ENCODE measurements at places on chromosomes 12 and 14.

DNA sequence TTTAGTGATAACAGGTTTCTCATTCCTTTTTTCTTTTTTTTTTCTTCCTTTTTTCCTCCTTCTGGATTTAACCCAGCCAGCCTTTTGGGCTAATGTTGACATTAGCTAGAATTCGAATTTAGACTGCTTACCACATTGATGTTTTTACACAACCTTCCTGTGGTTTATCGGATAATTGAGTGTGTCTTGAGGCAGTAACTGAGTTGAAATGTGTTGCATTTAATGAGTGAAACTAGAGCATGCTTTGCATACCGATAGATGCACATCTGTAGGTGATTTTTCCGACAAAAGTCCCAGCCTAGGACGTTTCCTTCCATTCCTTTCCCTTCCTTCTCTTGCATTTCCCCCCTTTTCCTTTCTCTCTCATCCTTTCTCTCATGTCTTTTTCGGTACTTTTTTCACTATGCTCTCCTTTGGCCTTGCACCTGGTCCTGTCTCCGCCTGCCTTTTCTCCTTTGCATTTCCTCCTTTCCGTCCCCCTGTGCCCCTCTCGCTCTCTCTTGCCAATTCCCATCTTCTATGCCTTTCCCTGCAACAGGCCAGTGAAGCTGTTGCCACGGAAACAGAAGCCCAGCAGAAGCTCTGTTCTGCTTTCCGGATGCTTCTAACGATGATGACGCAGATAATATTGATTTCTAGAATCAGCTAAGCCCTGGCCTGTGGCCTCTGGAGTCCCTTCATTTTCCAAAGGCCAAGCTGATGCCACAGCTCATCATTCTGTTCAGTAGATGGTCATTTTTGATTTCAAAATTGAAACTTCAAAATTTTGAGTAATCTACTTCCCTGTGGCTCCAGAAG lies 76.1 kb downstream of the SLC25A47 start:
- DNase-seq, result no peak

DNA sequence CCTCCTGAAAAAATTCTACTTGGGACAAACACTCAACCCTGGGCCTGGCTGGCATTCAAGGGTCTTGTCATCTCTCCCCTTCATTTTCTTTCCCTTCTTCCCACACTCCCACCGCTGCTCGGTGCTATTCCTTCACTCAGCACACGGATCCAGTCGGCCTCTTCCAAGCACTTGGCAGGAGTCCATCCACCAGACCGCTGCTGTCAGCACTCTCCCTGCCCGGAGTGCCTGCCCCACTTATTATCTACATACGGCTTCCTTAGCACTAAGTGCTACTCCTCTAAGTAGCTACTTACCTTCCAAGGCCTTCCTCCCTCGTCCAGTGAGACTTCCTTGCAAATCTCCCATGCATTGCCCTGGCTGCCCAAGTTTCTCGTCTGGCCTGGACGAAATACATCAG lies 29.8 kb downstream of the CALM1 start:
- peak; percentile 33 for DNase-seq

GRCh38 chr12:88388566-88389540 lies 191.4 kb downstream of the KITLG start:
- DNase-seq, result no peak

GRCh38 chr14:33674927-33675326 lies 275.9 kb downstream of the EGLN3 start:
- no peak for DNase-seq

DNA sequence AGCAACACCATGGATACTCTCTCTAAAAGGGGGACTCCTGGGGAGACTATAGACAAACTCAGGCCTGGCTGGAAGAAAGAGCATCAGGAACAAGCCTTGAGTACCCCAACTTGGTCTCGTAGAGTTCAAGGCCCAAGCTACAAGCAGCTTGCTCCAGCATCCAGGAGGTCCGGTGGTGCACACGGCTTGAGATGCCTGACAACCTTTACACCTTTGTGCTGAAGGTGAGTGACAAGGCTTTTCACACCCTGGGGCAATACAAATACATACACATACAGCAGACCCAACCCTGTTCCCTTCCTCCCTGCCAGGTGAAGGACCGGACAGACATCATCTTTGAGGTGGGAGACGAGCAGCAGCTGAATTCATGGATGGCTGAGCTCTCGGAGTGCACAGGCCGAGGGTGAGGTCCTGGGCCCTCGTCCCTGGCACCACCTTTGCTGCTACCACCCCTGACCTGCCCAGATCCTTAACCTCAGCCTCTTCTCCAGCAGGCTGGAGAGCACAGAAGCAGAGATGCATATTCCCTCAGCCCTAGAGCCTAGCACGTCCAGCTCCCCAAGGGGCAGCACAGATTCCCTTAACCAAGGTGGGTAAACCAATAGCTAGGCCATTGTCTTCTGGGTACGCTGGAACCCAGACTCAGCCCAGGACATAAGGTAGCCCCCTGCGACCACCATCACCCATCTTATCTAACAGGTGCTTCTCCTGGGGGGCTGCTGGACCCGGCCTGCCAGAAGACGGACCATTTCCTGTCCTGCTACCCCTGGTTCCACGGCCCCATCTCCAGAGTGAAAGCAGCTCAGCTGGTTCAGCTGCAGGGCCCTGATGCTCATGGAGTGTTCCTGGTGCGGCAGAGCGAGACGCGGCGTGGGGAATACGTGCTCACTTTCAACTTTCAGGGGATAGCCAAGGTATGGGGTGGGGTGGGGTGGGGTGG lies 41.2 kb downstream of the SH2B3 start:
- DNase-seq, result no peak

- no peak for DNase-seq
These were observed 7.4 kb upstream of the HOXC6 start for GRCh38 chr12:54020591-54021405.

DNA sequence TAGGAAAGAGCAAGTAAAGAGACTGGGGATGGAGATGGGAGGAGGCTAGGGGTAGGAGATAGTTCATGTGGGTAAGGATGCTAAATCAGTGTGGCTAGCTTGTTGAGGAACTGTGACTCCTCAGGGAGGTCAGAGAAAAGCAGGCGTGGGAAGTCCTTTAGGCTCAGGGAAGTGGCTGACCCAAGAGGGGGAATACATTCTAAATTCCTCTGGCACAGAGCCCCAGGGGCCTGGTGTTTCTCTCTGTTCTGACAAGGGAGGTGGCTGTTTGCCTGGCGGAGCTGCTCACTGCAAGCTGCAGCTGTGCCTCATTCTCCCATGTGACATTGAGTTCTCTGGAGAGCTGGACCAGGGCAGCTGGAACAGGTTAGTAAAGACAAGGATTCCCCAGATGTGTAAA lies 152.2 kb upstream of the SLC38A2 start:
- DNase-seq, result no peak

GRCh38 chr14:95045836-95046430 lies 111.4 kb downstream of the DICER1 start:
- DNase-seq, result no peak

- DNase-seq, result no peak
These were observed 80.3 kb downstream of the SLC8A3 start for GRCh38 chr14:70108419-70108818.

DNA sequence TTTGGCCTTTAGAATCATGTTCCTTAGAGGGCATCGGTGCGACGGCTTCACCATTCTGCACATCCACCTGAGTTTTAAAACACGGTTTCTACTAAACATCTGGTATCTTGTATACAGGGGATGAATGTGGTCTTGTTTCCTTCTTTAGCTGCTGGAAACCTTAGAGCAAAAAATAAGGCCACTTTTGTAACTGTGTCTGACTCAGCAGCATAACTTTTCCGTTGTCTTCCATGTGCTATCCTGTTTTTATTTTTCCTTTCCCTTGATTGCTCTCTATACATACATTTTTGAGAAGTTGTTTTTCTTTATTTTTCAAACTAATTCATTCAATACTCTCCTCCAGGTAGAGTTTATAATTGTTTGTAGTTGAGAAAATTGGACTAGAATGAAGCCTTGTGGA lies 108.8 kb upstream of the PCED1B start:
- DNase-seq, result no peak

DNA sequence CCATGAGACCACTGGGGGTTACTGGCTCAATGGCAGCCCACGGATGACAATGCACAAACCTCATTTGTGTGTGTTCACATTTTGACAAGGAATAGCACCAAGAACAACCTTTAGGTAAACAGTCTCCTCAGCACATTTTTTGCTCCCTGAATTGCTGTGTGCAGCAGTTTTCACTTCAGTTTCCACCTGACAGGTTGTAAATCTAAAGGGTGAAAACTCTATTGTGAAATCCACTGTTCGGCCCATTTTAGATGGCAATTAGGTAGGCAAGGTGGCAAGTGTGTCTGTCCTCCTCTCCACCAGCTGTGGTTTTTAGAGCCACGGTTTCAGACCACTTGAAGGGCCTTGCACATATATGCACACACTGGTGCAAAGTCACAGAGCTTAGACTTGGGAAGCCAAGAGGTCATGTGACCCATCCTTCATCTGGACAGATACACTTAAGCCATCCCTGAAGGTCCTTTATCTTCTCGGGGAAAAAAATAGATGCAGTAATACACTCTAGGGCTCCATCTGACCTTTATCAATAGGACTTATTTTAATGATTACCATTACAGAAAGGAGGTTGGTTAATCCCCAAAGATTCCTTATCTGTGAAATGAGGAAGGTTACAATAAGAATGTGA lies 23.2 kb downstream of the HAL start:
- no peak for DNase-seq

- no peak for DNase-seq
These were observed 174.1 kb upstream of the PDZRN4 start for GRCh38 chr12:41013881-41014642.

DNA sequence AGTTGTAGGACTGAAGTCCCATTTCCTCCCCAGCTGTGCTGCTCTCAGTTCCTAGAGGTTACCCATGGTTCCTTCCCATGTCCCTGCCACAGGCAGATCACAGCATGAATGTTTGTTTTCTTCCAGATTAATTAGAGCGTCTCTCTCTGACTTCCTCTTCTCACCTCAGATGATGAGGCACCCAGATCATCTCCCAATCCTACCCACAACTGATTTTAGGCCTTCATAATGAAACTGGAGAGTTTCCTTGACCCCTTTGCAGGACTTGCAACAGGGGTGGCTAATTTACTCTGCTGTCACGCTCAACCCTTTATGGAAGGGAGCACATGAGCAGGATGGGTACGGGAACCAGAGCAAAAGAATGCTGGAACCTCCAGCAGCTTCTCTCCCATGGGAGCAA lies 32.1 kb upstream of the TXNRD1 start:
- no peak for DNase-seq

- no peak for DNase-seq
These were observed 11.1 kb downstream of the AEBP2 start for GRCh38 chr12:19450362-19450761.

GRCh38 chr12:59708064-59708463 lies 112.2 kb downstream of the SLC16A7 start:
- no peak for DNase-seq

DNA sequence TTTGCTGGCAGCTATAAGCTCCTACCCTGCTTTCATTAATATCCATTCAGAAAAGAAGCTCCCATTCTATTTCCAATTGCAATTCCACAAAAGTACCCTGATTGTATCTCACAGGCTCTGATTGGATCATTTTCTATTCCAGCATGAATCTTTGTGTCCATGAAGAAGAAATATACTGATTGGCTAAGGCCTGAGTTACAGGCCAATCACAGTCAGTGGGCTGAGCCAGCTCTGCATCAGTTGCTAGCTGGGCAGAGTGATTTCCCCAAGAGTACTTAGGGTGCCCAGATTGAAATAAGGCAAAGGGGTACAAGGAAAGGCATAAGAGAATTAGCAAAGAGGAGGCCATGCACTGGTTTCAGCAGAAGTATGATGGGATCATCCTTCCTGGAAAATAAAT lies 14.4 kb downstream of the ART4 start:
- no peak for DNase-seq

- DNase-seq, result no peak
These were observed 185.0 kb downstream of the DPF3 start for GRCh38 chr14:72708708-72709475.

GRCh38 chr12:12719496-12719895 lies 2.3 kb downstream of the CDKN1B start:
- DNase-seq, result no peak

DNA sequence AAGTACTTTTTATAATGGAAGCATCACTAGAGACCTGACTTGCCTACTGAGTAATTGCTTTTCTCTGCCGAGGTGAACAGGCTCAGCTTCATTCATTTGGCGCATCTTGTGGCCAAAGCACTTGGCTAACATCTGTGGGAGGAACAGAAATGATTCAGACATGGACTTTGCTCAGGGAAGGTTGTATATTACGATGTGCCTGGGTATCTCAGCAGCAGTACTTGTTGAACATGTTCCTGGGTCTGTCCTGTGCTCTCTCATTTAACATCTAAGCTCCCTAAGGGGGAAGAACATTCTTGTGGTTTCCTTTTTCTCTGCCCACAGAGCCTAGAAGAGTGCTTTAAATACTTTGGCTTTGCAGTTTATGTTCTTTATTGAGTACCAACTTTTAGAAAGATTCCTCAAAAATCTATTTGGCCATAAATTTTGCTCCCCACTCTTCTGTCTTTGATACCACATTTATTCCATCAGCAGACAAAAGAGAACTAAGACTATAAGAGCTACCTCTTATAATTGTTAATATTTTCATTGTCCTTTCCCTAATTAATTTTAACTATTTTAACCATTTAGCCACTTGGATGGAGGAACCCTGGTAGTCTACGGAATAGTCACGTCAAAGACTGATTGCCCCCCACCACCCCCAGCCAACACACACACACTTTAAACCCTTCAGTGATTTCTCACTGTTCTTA lies 101.2 kb upstream of the EGLN3 start:
- DNase-seq, result no peak

Data from NCI-H1105 (cell line).